CD4-positive, alpha-beta T cell treated with Interleukin-1 beta for 1 hour (primary cell): ENCODE measurements at places on chromosomes 3 and 15.

DNA sequence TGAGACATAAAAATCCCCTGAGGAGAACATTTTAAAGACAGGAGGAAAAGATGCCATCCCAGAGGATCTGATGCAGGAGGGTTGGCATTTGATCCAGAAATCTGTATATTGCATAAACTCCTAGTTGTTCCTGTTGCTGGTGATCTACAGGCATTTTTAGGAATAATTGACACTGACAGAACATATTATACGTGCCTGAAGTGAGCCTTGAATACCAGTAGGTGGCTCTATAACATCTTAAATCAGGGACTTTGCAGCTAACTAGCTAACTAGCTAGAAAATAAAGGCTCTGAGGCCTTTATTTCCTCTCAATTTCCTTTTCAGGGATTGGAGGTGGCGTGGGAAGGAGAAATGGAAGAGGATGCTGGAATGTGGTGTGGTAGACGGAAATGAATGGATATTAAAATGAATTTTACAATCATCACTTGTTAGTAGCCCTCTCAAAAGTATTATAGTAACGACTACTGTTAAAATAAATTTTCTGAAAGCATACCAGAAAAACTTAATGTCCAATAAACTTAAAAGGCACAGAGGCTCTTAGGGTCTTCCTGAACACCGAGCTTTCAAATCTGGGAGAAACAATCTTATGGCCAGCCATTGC, 73.8 kb upstream of the ZBED2 start:
- peak; percentile 56 for DNase-seq

DNA sequence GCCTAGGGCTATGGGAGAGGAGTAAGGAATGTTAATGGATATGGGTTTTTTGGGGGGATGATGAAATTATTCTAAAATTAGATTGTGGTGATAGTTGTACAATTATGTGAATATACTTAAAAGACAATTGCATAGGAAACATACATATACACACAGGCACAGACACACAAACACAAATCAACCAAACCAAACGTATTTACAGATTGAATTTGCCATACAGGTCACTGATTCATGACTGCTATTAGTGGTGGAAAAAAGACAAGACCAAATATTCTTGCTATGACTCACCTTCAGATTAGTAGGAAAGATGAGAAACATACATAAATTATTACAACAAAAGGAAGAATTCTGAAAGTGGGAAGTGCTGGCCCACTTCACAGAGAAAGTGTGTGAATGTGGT, 85.3 kb downstream of the C3orf38 start:
- DNase-seq, result no peak

DNA sequence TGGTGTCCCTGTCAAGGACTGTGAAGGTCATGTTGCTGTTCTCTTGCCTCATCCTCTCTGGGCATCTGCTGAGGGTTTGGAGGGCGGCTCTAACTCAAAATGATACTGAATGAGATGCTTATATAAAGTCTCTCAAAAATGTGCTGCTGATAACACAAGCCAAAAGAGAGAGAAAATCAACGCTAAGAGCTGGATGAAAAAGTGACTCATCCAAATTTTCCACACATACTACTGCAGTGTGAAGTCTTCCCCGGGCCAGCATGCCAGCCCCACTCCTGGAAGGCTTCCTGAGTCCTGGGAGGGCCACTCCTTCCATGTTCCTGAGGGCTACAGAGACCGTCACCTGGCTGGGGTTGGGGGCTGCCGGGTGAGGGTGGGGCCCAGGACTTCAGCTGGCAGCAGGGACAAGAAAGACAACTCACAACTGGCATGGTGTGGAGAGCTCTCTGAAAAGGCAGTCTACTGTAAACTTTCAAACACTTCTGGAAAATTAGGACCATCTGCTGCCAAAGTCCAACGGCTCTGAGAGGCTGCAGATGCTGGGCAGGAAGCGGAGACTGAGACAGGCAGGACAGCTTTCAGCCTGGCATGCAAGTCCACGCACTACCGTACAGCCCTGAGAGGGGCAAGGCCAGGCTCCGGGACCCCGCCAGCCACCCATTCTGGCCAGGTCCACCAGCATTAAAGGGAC, 200.3 kb downstream of the ADAMTS17 start:
- DNase-seq, result no peak

GRCh38 chr3:194322678-194323211, 28.4 kb downstream of the CPN2 start:
- no peak for DNase-seq

- DNase-seq, result peak; percentile 70
Observed at GRCh38 chr3:71087143-71088018, 496.1 kb downstream of the FOXP1 start.

- DNase-seq, result no peak
Observed at GRCh38 chr3:178603735-178604134, 67.5 kb downstream of the KCNMB2 start.

DNA sequence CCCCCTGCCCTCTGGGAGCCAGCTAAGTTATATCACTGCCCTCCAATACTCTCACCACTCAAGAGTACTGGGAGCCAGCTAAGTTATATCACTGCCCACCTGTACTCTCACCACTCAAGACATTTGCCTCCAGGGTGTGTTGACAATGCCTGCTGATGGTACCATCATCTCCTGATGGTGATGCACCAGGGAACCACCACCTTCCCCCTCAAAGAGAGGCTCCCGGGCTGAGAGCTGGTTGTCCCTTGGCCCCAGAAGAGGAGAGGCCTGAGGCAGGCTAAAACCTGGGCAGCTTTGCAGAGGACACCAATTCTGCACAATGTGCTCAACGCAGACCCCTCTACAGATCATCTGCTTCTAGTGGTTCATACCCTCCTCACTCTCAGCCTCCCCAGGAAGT, 7.5 kb upstream of the HAPLN3 start:
- DNase-seq, result no peak

DNA sequence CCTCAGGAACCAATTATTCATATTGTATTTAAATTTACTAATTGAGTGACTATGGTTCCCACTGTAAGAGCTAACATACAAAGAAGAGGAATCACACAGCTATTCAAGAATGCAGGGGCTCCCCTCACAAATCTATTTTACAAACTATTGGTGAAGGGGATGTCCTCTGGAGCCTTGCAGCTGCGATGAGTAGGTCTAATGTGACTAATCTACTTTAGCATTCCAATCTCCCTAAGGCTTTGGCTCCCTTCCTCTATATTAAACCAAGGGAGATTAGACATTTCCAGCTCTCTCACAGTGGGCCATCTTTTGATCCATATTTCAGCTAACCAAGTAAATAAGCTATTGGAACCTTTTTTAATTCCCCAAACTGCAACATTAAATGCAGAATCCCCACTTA, 514.2 kb upstream of the BCHE start:
- DNase-seq, result no peak

GRCh38 chr3:1228289-1228688, 135.5 kb downstream of the CNTN6 start:
- no peak for DNase-seq

DNA sequence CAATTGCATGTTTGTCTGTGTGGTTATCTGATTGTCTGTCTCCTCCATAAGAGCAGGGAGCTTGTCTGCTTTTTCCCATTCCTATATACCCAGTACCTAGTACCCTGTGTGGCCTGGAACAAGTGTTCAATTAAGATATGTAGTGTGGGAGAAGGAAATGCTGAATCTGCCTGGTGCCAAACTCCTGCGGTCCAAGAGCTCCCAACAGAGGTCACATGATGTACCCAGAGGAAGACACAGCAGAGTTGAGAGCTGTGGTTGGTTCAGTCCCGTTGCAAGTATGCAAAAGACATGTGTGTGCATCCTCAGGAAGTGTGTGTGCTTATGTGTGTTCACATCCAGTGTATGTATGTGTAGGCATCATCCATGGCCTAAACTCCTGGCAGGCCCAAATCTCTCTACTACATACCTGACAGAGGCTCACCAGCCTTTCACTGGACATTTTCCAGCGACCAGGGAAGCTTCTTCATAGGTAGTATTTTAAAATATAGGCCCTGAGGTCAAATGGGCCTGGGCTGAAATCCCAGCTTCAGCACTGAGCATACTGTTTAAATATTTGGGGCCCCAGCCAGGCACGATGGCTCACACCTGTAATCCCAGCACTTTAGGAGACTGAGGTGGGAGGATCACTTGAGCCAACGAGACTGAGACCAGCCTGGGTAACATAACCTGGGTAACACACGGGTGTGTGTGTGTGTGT, 34.0 kb upstream of the ITGA11 start:
- no peak for DNase-seq

- DNase-seq, result no peak
Observed at GRCh38 chr15:100103828-100104227, 237.9 kb downstream of the ADAMTS17 start.

- no peak for DNase-seq
Observed at GRCh38 chr3:97680210-97680609, 84.3 kb upstream of the ARL6 start.

DNA sequence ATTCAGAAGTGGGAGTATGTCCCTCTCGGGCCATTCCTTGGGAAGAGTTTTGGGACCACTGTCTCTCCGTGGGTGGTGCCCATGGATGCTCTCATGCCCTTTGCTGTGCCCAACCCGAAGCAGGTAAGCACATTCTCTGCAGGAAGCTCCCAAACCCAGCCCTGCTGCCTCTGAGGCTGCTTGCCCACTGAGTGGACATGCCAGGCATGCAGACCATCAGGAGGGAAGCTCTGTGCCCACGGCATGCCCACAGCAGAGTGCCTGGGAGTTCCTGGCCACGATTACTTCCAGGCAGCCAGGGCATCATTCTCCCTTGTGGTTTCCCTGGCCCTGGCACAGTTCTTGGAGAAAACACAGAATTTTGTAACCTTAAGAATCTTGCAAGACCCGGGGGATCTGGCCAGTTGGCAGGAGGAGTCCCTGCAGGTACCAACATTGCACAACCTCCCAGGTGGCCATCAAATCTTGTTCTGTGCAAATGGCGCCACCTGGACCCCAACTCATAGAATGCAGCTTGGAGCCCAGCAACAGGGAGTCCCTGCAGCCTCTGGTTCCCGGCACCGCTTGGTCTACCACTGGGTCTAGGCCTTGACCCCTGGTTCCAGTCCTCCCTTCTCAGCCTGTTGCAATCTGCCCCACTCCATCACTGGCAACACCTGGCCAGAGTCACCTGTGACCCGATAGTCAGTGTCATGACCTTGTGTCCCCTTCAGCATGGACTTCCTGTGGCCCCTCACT, 20.4 kb downstream of the FAH start:
- DNase-seq, result peak; percentile 65

- DNase-seq, result no peak
Observed at GRCh38 chr3:197522183-197522715, 33.5 kb downstream of the BDH1 start.

DNA sequence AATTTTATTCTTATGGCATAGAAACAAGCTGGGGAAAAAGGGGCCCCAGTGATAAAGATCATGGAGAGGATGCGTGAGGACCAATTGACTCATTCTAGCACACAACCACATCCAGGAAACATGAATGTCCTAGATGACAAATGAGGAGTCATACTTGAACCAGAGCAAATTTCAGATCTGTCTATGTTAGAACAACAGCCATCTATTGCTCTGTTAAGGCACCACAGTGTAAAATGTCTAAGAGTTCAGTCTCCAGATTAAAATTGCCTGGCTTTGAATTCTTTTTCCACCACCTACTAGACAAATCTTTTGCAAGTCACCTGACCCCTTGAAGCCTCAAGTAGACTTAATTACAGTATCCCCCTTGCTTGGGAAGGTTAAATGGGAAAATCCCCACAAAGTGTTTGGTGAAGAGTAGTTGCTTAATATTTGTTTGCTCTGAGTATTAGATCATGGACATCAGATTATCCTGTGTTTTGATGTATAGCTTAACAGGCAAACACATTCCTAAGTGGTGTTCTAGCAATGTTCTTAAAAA, 258.7 kb upstream of the TGFBR2 start:
- no peak for DNase-seq

GRCh38 chr3:48140936-48141603, 47.1 kb downstream of the CDC25A start:
- no peak for DNase-seq

DNA sequence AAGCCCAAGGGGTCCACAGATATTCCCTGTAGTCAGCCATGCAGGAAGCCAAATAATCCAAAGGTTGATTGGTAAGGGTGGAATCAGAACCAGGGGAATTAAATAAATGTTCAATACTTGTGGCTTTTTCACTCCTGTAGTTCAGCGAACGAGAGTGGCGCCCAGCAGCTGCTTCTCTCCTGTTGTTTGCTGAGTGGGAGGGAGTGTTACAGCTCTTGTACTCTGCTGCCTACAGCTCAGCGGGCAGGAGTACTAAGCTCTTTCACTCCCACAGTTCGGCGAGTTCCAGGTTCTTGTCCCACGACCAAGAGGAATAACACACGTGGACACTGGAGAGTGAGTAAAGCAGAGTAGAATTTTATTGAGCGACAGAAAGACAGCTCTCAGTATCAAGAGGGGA, 105.9 kb downstream of the MOBP start:
- no peak for DNase-seq

DNA sequence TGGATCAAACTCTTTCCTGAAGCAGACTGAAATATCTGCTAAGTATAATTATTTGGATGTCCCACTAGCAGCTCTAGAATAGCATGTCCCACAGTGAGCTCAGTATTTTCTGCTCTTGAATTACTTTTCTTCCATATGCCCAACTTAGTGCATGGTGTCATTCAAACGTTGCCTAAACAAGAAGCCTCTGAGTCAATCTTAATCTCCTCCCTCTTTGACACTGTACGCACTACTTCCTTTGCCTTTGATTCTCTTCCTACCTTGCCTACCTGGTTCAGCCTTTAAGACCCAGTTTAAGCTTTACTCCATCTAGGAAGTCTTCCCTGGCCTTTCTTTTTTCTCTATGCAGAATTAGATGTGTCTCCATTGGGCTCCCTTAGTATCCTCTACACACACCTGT, 54.5 kb downstream of the SEC22A start:
- no peak for DNase-seq

- no peak for DNase-seq
Observed at GRCh38 chr3:112005091-112005672, 6.5 kb downstream of the TAGLN3 start.

- DNase-seq, result no peak
Observed at GRCh38 chr3:129514563-129514962, 13.9 kb upstream of the RHO start.

DNA sequence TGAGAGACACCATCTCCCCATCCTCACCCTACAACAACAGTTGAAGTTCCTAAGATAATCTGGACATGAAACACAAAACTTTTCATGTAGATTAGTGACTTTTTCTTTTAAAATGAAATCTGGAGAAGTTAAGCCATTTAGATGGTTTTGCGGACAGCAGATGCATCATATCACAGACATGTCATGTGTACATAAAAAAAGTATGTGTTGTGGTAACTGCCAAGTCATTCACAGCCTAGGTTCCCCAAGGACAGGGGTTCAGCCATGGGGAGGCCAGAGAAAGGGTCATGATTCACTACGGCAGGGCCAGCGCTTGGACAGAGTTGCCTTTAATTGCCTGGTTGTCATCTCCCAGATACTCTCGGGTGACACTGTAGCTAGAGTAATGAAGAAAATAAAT, 163.2 kb downstream of the PDZRN3 start:
- DNase-seq, result no peak

- DNase-seq, result no peak
Observed at GRCh38 chr15:36595611-36596010, 16.2 kb downstream of the CDIN1 start.

DNA sequence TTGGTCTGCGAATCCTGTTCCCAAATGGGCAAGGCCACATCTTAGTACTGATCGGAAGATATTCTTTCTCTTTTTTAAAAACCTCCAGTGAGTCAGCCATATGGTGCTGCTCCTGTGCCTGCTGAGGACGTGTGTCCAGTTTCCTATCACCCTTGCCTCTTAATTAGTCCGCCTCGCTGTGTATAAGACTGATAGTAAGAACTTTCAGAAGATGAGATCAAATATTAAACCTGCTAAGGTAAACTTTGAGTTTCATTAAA, 612 bp downstream of the UBA5 start:
- DNase-seq, result no peak
